ENCODE measurements at places on chromosomes 3 and 15.

- DNase-seq: no peak
Observed at GRCh38 chr15:73802431-73803041, 49.4 kb upstream of the INSYN1 start.

DNA sequence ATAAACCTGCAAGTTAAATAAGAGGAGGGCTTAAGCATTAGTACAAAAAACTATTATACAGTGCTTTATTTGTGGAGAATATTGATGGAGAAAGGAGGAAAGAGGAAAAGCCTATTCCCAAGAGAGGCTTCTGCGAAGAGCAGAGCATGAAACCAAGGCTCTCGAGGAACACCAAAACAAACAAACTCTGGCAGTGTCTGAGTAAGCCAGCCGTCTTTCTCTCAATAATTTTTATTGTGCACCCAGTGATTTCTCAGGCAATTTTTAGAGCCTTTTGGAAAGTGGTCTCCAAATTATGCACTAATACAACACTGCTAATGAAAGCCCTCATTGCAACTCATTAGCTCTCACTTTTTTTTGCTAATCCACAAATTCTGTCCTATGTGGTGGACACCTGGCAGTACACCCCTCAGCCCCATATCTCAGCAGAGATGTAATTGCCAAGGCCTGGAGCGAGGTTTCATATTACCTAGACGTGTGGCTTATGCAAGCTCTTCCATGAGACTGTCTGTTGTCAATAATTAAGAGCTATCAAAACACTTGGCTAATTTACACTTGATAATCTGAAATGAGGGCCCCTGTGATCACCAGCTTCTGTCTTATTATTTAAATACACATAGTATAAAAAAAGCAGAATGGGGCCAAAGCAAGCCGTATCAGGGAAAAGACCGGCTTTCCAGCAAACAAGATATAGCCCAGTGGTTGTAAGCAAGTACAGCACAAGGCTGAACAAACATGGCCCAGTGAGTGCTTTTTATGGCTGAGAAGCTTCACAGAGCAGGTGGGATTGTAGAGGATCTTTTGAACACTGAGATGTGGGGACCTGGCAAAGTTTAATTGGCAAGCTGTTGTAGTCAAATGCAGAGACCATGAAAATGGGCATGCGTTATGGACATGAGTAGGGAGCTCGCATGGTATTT, 216.9 kb downstream of the ROBO2 start:
- no peak for DNase-seq

- no peak for DNase-seq
Observed at GRCh38 chr15:98440917-98441316, 207.4 kb upstream of the IGF1R start.

DNA sequence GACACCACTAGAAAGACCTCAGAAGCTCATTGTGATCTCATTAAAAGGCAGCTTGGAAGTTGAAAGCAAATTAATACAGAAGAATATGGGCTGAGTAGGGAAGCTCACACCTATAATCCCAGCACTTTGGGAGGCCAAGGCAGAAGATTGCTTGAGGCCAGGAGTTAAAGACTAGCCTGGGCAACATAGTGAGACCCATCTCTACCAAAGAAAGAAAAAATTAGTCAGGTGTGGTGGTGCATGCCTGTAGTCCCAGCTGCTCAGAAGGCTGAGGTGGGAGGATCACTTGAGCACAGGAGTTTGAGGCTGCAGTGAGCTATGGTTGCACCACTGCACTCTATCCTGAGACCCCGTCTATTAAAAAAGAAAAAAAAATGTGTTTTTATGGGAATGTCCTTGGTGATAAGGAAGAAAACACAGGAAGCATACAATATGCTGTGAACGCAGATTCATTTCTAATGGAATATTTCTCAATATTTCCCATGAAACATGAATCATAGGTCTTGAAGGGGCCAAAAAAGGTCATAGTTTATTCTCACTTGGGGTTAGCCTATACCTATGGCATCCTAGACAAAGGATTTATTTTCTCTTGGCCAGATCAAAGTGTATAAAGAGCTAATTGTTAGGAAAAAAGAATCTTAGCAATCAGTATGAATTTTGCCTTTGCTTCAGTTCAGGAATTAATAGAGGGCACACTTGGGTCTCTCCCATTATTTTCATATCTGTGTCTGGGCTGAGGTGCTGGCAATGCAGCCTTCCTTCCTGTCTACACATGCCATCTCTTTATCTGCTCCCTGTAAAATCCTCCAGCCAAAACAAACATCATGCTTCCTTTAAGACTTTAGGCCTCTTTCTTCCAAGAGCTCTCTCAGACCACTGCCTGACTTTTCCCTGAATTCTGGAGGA, 98.2 kb downstream of the FNDC3B start:
- no peak for DNase-seq

- DNase-seq: no peak
Observed at GRCh38 chr3:149378478-149379309, 1.2 kb upstream of the TM4SF1 start.
